ENCODE measurements at places on chromosomes 12 and 14.

GRCh38 chr12:52041695-52042123 lies 9.5 kb upstream of the NR4A1 start:
- no peak for DNase-seq

DNA sequence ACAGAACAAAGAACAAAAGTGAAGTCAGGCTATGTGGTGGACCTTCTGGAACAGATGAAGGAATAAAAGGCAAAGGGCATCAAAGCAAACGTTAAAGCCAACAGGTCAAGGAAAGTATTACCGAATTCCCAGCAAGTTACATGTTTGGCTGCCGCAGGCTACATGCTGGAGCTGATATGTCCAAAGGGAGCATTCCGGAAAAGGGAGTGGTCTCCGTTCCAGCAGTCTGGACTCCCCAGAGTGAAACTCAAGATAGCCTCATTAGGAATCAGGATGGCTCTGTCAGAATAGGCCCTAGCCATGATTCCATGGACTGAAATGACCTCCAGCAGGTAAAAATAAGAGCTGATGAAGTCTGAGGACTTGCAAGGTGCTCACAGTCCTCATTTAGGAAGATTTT lies 379.8 kb upstream of the PRICKLE1 start:
- DNase-seq: peak; percentile 27

GRCh38 chr12:130354407-130354806 lies 16.7 kb downstream of the PIWIL1 start:
- no peak for DNase-seq

DNA sequence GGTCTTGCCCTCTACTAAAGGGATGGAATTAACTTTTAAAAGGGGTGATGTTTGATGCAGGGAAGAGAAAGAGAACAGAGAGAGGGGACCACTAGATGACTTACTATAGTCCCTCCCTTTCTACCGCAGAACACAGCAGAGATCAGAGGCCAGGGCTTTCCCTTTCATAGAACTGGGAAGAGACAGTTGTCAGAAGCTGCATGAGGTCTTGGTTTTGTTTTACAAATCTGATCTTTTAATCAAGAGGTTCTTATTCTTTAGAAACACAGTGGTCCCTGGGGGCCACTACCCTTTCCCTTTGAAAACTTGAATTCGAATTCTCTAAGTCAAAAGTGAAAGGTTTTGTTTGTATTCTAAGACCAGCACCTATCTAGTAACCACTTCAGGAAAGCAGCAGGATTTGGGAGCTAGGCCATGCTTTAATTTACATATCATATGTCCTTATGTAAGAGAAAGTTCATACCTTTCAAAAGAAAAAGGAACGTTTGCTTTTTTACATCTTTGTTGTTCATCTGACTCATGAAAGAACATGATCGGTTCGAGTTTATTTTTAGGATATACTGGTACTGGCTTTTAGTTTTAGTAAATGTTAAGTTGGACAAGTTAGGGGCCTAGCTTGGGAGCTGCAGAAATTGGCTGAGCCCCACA lies 6.3 kb downstream of the FBXL14 start:
- no peak for DNase-seq

GRCh38 chr12:113241191-113242025 lies 20.1 kb downstream of the TPCN1 start:
- peak; percentile 91 for DNase-seq

- DNase-seq: no peak
Measured at GRCh38 chr12:112239020-112239419, 113.7 kb downstream of the TRAFD1 start.

GRCh38 chr14:94164685-94165431 lies 9.3 kb upstream of the PPP4R4 start:
- DNase-seq: no peak

DNA sequence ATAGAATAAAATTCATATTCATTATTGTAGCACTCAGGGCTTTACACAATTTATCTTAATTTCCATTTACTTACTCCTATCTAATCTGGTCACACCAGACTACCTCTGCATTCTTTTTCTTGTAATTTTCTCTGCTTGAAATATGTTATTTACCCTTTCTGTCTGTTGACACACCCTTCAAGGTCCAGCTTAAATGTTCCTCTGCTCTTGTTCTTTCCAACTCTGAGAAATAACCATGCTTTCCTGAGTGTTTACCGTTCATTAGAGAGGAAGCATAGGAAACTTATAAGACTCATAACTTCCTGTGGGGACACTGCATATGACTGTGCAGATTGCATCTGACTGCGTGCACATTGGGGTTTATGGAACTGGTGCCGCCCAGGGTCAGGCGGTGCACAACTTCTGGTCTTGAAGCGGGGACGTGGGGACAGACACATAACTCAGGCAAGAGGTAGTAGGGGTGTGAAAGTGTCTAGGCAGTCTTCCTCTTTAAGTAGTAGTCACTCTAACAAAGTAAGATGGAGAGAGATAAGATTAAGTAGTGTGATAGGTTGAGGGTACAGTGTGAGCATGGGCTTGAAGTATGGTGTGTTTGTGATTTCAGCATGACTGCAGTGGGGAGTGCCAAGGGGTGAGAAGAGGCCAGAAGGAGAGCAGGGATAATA lies 42.6 kb upstream of the FOXJ2 start:
- no peak for DNase-seq

DNA sequence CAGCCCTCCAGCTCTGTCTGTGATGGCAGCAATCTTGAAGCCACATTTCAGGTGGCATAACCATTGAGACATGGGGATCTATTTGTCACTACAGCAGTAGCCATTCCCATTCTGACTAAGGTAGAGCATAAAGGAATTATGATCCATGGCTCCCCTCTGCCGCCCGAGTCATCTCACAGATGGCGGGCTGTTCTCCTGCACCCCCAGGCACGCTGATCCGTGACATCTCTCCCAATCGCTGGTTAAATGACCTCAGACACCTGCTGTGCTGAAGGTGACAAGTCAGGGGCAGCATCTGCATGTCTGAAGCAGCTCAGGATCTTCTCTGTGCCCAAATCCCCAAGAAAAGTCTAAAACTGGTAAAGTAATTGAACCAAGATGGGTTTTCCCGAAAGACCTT lies 124.3 kb downstream of the ZFP36L1 start:
- DNase-seq: no peak
